ENCODE measurements at places on chromosomes 12 and 14. TPM values are rescaled to one million over a fixed set of nuclear protein-coding genes. Genes with fewer than 3 reads are reported as not detected.

The CLEC7A gene
- total RNA-seq = not detected

The TRIM9 gene
- under 0.01 TPM for total RNA-seq

The KRT2 gene
- not detected for total RNA-seq

The DTX1 gene
- total RNA-seq = not detected

The FOXG1 gene
- not detected for total RNA-seq

The CABP1 gene
- 0.83 TPM for total RNA-seq

The PAX9 gene
- total RNA-seq = not detected

DNA sequence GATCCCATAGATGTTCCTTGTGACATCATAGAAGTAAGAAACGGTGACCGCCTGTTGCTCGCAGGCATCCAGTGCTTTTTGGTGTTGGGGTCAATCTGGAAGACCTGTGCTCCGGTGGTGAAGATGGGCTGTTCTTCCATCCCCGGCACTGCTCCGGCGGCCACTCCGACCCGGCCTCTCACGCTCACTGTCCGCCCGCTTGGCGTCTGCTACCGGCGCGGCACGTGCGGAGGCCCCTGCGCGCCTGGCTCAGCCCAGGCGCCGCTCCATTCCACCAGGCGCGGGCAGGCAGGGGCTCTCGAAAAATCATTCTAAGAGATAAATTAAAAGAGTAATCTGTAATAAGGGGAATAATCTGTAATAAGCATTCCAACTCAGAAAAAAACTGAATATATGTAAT, 934.5 kb downstream of the TMEM121 start:
- H3K36me3 ChIP-seq = no peaks in the 10 kb centered on the region
- no peaks in the 10 kb centered on the region for H3K27me3 ChIP-seq
- no peaks in the 10 kb centered on the region for H3K4me1 ChIP-seq
- no peak overlapping the region for H3K27ac ChIP-seq
- no peak overlapping the region for H3K4me3 ChIP-seq
- no peak for DNase-seq

GRCh38 chr14:83251402-83251801, 1717.7 kb upstream of the SEL1L start:
- H3K27me3 ChIP-seq = no peaks in the 10 kb centered on the region
- no peaks in the 10 kb centered on the region for H3K36me3 ChIP-seq
- no peaks in the 10 kb centered on the region for H3K4me1 ChIP-seq

DNA sequence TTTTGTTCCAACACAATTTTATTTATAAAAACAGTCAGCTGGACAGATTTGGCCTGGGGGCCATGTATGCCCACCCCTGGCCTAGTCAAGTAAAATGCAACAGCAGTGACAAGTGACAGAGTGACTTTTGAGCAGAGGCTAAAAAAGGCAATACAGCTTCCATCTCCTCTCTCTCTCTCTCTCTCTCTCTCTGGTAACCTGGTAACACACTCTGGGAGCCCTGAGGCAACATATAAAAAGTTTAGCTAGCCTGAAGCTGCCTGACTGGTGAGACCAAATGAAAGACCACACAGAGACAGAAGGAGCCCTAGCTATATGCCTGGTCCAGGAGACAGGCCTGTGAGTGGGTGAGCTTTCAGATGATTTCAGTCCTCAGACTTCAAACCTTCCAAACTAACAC, 105.4 kb downstream of the DENND5B start:
- no peaks in the 10 kb centered on the region for H3K36me3 ChIP-seq
- no peak overlapping the region for H3K27ac ChIP-seq
- peak; percentile 8 for DNase-seq
- 0 out of 2 replicates have a peak, but pooled peaks cover 2% of the 10 kb centered on the region for H3K4me1 ChIP-seq
- H3K27me3 ChIP-seq = no peaks in the 10 kb centered on the region
- no peak overlapping the region for H3K4me3 ChIP-seq

DNA sequence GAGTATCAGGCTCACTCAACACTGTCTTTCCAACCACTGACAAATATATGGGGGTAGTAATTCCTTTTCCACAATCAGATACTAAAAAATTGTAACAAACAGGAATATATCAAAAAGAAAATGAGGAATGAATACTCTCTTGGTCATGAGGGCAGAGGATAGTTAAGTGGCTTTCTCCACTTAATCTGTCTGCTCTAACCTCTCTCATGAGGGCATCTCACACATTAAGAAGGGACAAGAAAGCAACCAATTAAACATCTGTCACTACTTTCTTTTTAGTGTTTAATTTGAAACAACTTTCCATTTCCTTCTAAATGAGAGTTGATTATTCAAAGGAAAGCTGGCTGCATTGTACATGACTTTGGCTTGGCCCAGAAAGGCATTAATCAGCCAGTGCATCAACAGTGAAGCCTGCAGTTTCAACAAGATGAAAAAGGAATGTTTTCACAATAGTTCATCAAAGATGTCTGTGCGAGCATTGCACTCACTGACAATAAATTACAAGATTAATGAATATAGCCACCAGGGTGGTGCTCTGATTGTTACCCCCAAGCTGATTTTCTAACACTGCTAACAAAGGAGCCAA, 142.0 kb downstream of the SEC23A start:
- no peak overlapping the region for H3K4me3 ChIP-seq
- no peak overlapping the region for H3K27ac ChIP-seq
- H3K27me3 ChIP-seq = no peaks in the 10 kb centered on the region

- H3K27ac ChIP-seq = no peak overlapping the region
- peaks cover 19% of the 10 kb centered on the region for H3K27me3 ChIP-seq
- H3K4me1 ChIP-seq = no peaks in the 10 kb centered on the region
- DNase-seq = no peak
- no peaks in the 10 kb centered on the region for H3K36me3 ChIP-seq
Observed at GRCh38 chr14:103886304-103887169, 39.2 kb upstream of the PPP1R13B start.

GRCh38 chr12:6961278-6961694, 9.2 kb downstream of the PHB2 start:
- H3K4me1 ChIP-seq = peaks cover 5% of the 10 kb centered on the region
- DNase-seq = no peak
- H3K27me3 ChIP-seq = no peaks in the 10 kb centered on the region
- peaks cover 15% of the 10 kb centered on the region for H3K36me3 ChIP-seq
- H3K27ac ChIP-seq = no peak overlapping the region
- no peak overlapping the region for H3K4me3 ChIP-seq

DNA sequence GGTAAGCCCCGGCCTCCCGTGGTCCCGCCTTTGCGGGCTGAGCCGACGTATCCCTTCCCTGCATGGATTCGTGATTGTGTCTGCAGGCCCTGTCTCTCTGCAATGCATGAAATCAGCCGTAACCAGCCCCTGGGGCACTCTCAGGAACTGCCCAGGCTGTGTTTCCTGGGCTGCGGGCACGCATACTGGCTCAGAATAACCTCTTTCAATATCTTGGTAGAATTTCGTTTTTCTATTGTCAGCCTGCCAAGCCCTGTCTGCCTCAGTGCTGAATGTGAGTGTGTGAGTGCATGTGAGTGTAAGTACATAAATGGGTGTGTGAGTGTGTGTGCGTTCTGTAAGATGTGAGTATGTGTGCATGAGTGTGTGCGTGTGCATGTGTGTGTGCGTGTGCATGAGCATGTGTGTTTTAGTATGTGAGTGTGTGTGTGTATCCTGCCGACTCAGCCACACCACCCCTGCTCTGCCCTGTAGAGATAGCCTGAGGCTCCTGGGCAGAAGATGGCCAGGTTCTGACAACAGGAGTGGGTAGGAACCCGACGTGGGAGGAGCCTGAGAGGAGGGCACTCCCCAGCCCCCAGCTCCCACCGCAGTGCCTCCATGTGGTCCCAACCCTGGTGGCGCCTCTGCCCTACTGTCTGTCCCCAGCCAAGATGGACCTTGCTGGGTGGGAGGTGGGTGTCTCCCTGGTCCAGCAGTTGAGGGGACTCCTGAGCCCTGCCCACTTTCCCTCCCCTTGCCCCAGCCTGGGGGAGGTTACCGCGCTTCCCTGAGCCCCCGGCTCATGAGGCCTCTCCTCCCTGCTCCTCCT, 268.8 kb downstream of the ADGRD1 start:
- no peaks in the 10 kb centered on the region for H3K27me3 ChIP-seq
- no peak for DNase-seq
- no peak overlapping the region for H3K27ac ChIP-seq

GRCh38 chr14:39451811-39452210, 19.6 kb upstream of the FBXO33 start:
- no peaks in the 10 kb centered on the region for H3K4me1 ChIP-seq
- no peak overlapping the region for H3K4me3 ChIP-seq
- no peaks in the 10 kb centered on the region for H3K27me3 ChIP-seq
- DNase-seq = no peak
- no peak overlapping the region for H3K27ac ChIP-seq

DNA sequence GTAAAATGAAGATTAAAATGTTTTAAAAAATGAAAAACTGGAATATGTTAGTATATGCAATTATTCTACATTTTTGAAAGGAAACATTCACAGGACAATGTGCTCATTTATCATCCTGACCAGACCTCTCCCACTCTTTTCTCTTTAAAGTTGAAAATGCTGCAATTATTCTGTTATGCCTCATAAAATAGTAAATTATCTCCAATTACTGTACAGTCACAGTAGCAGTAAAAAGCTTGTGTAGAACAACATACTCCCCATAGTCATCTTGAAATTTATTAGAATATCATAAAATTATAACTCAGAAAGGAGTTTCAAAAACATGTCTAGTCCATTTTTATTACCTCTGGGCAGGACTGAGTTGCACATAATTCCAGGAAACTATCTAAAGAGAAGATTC, 250.3 kb downstream of the SYT1 start:
- no peak overlapping the region for H3K27ac ChIP-seq
- H3K4me1 ChIP-seq = no peaks in the 10 kb centered on the region
- H3K4me3 ChIP-seq = no peak overlapping the region
- no peak for DNase-seq
- no peaks in the 10 kb centered on the region for H3K27me3 ChIP-seq
- no peaks in the 10 kb centered on the region for H3K36me3 ChIP-seq

DNA sequence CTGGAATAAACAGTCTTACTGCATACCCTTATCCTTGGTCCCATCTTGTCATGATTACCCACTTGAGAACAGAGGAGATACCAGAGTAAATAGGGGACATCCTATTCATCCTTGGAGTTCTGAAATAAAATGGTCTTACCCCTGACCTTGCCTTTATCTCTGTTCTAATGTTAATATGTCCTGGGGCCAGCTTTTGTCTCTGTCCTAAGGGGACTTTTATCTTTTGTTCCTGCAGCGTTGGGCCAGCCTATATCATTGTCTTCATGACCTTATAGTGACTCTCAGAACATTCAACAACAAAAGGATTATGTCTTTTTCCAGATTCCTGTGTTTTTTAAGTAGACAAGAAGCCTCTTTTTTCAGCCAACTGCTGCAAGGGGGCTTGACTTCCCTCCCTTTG, 1057.5 kb downstream of the LRFN5 start:
- H3K4me3 ChIP-seq = no peak overlapping the region
- H3K27ac ChIP-seq = no peak overlapping the region
- H3K4me1 ChIP-seq = no peaks in the 10 kb centered on the region
- H3K36me3 ChIP-seq = no peaks in the 10 kb centered on the region
- H3K27me3 ChIP-seq = no peaks in the 10 kb centered on the region

DNA sequence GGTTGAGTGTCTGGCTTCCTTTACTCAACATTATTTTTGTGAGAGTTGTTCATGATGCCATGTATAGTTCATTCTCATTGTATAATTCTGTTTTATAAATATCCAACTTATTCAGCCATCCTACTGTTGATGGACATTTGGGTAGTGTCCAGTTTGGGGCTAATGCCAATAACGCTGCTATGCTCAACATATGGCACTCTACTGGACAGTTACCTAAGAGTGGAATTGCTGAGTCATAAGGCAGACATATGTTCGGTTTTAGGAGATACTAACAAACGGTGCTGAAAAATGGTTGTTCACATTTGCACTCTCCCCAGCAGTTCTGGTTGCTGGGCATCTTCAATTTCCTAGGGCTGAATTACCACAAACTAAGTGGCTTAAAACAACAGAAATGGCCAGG, 28.7 kb upstream of the P2RX4 start:
- H3K4me3 ChIP-seq = no peak overlapping the region
- DNase-seq = peak; percentile 75
- no peaks in the 10 kb centered on the region for H3K36me3 ChIP-seq

DNA sequence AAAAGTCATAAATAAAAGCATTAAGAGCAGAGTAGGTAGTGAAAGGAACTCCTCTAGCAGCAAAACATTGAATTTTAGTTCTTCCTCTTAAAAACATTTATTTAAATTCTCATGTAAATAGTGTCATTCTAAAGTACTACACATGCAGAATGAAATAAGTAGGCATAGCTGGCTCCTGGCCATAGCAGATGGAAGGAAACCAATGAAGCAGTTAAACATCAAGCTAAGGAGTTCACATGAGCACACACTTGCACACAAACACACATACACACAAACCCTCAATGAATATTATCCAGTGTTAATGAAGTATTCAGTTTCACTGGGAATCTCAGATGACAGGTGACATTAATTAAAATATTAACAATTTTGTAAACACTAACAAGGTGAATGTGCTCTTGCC, 69.3 kb downstream of the SLC35F4 start:
- H3K36me3 ChIP-seq = no peaks in the 10 kb centered on the region
- no peak for DNase-seq
- H3K4me1 ChIP-seq = no peaks in the 10 kb centered on the region
- H3K4me3 ChIP-seq = no peak overlapping the region
- no peak overlapping the region for H3K27ac ChIP-seq

DNA sequence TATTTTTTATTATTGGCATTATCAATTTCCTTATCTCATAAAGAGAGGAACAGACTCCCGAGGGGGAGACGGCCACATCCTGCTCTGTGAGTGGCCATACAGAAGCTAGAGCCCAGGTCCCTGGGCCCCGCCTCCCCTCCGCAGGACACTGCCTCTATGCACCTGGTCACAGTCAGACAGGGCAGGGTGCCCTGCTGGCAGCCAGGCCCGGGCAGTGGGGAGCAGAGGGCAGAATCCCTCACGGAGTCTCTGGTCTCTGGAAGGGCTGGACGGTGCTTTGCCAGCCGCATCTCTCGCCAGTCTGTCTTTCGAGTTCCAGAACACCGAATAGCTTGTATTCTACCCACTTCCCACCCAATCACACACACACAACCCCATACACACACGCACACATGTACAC, 16.4 kb upstream of the CACNA2D4 start:
- H3K27me3 ChIP-seq = peaks cover 4% of the 10 kb centered on the region
- H3K4me3 ChIP-seq = no peak overlapping the region
- peaks cover 12% of the 10 kb centered on the region for H3K36me3 ChIP-seq
- no peak for DNase-seq

All from IMR-90 (cell line).